Mesenchymal stem cell (in vitro differentiated cells and primary cell): ENCODE measurements at places on chromosomes 7 and 10.

- no peak for DNase-seq
Observed at GRCh38 chr7:147912291-147912690, 678.3 kb upstream of the C7orf33 start.

- peak; percentile 27 for DNase-seq
Observed at GRCh38 chr7:124550036-124550435, 215.6 kb downstream of the GPR37 start.

DNA sequence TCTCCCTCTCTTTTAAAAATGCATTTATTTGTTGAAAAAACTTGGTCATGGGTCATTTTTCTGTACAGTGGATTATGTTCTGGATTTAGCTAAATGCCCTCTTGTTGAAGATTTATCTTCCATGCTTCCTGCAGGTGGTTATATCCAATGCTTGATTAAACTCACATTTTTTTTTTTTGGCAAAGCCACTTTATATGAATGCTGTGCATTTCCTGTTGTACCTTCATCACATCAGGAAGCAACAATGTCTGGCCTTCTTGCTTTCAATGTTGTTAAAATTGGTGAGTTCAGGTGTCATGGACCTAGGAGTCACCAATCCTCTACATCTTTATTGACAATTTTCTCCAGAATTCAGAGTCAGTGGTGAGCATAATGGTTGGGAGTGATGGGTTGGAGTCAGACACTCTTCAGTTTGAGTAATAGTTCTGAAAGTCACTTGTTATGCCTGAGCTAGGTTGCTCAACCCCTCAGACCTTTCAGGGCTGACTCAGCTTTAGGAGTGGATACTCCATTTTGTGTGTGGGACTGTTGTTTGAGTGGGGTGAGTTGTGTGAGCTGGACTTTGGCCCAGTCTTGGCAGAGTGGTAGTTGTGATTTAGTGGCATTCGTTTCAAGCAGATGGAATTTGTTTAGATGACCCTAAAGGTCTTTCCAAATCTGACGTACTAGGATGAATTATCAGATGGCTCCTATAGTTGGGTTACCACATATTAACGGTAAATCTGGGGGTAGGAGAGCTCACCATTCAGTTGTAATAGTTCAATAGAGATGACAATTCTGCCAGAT, 213.5 kb upstream of the ZNF32 start:
- DNase-seq: peak; percentile 82

- peak; percentile 90 for DNase-seq
Observed at GRCh38 chr7:100583132-100584053, 2.5 kb downstream of the LRCH4 start.

DNA sequence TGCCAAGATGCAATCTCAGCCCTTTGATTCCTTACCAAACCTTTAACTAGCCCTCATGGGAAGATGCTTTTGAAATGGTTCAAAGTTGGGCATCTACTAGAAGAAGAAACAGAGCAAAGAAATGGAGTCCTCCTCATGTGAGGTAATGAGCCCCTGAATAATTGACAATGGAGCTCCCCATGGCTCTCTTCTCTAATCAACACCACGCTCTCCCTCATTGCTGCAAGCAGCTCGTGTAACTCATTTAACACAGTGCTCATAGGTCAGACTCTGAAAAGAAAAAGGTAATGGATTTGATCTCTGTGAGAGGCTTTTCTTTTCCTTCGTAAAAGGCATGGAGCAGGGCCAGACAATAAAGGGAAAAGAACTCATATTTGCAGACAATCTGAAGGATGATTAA, 312.8 kb downstream of the PHTF2 start:
- DNase-seq: no peak

- DNase-seq: no peak
Observed at GRCh38 chr10:82674036-82674435, 799.0 kb downstream of the NRG3 start.

GRCh38 chr10:130814610-130815009, 496.9 kb downstream of the TCERG1L start:
- no peak for DNase-seq

DNA sequence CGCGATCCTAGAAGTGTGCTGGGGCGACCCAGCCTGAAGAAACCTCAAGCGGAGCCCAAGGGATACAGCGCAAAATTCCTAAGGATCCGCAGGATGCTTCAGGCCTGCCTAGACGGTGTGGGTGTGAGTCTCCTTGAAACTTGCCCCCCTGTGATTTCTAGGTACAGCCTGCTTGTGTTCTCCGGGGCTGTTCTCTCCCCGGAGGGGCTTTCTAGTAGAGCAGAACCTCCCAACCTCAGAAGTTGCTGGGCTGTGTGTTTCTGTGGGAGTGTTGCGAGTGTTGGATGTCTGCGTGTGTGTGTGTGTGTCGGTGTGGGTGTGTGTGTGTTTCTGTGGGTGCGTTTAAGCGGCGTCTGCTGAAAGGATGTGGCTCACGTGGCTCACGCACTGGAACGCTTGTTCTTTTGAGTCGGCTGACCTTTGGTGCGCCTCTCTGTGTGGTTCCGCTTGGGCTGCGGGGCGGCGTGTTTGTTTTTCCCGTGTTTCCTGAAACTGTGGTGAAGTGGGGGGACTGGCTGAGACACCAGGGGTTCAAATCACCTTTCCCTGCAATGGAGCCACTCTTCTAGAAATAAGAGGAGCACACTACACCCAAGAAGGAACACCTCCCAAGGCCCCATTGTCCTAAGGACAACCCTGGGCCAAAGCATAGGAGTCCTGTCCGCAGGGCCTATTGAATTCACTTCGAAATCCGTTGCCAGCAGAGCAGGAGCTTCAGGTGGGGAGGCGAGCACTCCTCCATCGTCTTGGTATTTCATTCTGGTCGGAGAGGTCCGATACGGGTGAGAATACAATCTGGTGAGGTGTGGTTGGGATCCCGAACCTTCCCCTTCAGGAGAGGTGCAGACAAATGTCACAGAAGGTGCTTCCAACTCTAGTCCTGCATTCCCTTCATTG, 25.1 kb upstream of the ZNF273 start:
- DNase-seq: no peak

GRCh38 chr10:127243490-127244272, 47.3 kb upstream of the INSYN2A start:
- DNase-seq: peak; percentile 45

GRCh38 chr10:110115784-110116520, 91.5 kb upstream of the MXI1 start:
- DNase-seq: no peak

DNA sequence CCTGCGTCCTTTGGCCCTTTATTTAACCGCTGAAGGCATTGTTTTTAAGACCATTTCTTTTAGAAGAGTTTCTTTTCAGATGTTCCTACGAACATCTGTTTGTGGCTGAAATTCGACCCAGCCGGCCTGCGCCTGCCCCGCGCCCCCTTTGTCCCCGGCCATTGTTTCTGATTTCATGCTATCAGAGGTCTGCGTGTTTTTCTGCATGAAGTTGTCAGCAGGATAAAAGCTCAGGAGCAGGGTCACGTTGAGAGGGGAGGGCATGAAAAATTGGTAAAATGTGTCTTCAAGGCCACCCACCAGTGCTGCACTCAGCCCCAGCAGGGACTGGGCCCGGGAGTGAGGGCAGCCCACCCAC, 43.1 kb downstream of the NKX6-2 start:
- no peak for DNase-seq

- peak; percentile 28 for DNase-seq
Observed at GRCh38 chr10:83991986-83992753, 147.1 kb upstream of the GHITM start.

DNA sequence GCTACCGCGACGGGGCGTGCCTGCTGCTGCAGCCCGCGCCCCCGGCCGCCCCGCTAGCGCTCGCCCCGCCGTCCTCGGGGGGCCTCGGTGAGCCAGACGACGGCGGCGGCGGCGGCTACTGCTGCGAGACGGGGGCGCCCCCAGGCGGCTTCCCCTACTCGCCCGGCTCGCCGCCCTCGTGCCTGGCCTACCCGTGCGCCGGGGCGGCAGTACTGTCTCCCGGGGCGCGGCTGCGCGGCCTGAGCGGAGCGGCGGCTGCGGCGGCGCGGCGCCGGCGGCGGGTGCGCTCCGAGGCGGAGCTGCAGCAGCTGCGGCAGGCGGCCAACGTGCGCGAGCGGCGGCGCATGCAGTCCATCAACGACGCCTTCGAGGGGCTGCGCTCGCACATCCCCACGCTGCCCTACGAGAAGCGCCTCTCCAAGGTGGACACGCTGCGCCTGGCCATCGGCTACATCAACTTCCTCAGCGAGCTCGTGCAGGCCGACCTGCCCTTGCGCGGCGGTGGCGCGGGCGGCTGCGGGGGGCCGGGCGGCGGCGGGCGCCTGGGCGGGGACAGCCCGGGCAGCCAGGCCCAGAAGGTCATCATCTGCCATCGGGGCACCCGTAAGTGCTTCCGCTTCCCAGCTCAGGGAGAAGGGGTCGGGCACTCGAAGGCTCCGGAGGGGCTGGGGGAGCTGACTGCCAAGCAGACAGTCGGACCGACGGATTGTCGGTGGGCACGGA, 761 bp downstream of the PTF1A start:
- no peak for DNase-seq

DNA sequence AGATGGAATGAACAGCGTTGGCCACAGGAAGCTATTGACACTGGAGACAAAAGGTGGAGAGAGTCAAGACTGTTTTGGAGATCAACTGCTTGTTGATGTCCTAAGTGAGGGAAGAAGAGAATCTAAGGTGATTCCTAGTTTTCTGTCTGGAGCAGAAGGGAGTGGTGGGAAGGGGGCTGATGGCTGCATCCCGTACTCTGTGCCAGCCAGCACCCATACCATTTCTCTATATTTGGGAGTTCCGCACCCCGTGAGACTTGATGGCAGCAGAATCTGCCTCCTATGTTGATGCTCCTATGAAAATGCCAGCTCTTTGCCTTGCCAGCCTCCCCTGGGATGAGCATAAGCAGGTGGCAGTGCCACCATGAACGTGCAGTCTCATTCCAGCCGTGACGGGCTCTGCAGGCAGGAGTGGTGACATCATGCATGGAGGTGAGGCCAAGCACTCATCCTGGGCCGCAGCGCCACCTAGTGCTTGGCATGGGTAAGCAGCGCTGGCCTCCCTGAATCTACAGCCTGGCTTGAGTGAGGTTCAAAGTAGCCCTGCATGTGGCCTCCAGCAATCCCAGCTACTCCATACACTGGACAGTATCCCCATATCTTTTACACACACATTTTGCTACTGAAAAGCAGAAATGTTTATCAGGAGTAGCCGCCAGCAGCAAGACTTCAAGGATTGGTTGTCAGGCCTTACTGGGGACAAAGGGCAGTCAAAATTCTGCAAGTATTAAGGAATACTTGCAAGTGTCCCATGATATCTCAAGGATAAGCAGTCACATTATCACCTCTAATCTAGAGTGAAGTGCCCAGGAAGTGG, 43.0 kb downstream of the PODXL start:
- DNase-seq: peak; percentile 82

GRCh38 chr7:21336743-21337142, 91.1 kb upstream of the SP4 start:
- no peak for DNase-seq

- DNase-seq: no peak
Observed at GRCh38 chr10:77284797-77285196, 352.8 kb downstream of the KCNMA1 start.
